ENCODE measurements at places on chromosomes 11 and 22. TPM values are rescaled to one million over a fixed set of nuclear protein-coding genes. Genes with fewer than 3 reads are reported as not detected.

DNA sequence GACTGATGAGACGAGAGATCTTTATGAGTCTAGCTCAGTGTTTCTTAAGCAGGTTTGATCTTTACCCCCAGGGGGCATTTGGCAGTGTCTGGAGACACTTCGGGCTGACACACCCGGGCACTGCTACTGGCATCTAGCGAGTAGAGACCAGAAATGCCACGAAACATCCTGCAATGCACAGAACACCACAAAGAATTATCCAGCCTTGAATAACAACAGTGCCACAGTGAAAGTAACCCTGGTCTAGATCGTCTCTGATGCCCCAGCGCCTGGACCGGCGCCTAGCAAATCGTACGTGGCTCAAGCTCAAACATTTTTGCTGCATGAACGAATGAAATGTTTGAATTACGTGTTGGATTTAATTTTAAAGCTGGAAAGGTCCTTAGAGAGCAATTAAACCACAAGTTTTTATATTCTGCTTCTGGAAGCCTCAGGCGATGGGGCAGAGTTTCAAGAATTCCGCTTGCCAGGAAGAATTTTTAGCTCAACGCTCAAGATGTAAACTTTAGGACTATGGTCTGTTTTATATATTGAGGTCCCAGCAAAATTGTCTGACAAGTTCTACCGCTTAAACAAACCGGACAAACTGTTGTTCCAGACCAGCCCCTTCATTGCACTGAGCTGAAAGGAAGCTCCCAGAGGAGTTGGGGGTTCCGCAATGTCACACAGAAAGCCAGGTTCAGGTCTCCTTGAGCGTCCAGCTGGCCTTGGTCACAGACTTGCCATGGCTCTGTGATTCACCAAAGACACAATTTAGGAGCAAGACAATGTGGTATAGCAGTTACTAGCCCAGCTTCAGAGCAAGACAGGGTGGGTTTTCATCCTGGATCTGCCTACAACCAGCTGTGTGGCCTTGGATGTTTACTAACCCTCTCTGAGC is 44.2 kb upstream of the SMTN start:
- DNase-seq = no peak

- no peak for DNase-seq
Measured at GRCh38 chr11:27076121-27076589, 35.5 kb downstream of the BBOX1 start.

DNA sequence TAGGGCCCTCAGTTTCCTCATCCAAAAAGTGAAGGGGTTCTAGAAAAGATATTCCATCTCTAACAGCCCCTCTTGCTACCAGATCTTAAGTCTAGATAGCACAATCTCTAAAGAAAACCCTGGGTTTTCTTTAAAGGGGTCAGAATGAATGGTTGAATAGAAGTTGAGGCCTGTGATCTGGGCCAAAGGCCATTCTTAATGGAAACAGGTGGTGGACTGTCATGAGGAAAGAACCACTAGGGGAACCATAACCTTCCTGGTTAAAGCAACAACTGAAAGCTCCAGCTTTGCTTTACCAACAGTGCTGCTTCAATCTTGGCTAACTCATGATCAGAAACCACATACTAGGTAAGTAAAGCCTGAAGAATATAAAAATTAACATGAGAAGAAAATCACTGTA is 1.8 kb downstream of the CELF1 start:
- no peak for DNase-seq

DNA sequence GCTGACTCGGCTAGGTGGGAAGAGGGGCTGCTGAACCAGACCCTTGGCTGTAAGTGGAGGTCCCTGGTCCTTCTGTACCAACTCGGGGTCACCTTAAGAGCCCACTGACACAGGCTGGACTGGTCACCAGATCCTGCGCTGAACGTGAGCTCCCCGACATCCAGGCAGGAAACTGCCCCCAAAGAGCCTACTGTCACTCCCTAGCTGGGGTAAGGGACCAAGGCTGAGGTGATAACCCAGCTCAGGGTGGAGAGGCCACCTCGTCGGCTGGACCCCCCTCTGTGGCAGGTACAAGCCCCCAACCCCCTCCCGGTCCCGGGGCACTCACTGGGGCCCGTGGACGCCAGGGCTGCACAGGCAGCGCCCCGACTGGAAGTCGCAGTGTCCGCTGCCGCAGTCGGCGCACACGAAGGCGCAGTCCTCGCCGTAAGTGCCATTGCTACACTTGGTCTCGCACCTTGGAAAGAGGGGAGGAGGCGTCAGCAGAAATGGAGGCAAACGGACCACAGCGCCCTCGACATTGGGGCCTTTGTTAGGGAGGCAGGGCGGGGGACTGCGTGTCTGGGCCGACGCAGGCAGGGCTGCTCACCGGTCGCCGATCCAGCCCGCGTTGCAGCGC is 7.4 kb downstream of the SCARF2 start:
- DNase-seq = no peak

- DNase-seq = no peak
Measured at GRCh38 chr11:115256397-115257197, 247.6 kb downstream of the CADM1 start.

- DNase-seq = no peak
Measured at GRCh38 chr11:128298271-128298670, 289.1 kb downstream of the ETS1 start.

GRCh38 chr11:35618497-35619115 is 346 bp downstream of the FJX1 start:
- no peak for DNase-seq

GRCh38 chr22:41562461-41562860 is 1.7 kb downstream of the CSDC2 start:
- no peak for DNase-seq

DNA sequence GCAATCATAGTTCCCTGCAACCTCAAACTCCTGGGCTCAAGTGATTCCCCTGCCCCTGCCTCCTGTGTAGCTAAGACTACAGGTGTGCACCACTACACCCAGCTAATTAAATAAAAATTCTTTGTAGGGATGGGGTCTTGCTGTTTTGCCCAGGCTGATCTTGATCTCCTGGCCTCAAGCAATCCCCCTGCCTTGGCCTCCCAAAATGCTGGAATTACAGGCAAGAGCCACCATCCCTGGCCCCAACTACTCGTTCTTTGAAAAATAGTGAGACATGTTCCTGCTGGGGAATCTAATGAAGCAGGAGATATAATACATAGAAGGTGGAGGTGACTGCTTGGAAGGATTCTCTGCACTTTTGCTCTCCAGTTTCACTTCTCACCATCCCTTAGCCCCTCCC is 40.1 kb upstream of the RFPL3 start:
- peak; percentile 10 for DNase-seq

Gene NUDT22
- 75.2 TPM for total RNA-seq

Gene CRYBB3
- total RNA-seq = not detected

Gene PRRG4
- total RNA-seq = 32.3 TPM

Gene OOSP4A
- not detected for total RNA-seq

Gene TMEM191B
- 0.34 TPM for total RNA-seq

Gene TRIM22
- total RNA-seq = 11.3 TPM

Gene OR6T1
- not detected for total RNA-seq

Data from lower leg skin (tissue), 4 donors.